RPMI7951 (cell line): ENCODE measurements at places on chromosomes 11 and 22.

GRCh38 chr11:65311170-65311678 lies 3.4 kb upstream of the CDC42EP2 start:
- peak; percentile 52 for DNase-seq

- peak; percentile 55 for DNase-seq
These were observed 10.3 kb downstream of the NEAT1 start for GRCh38 chr11:65432686-65433582.

DNA sequence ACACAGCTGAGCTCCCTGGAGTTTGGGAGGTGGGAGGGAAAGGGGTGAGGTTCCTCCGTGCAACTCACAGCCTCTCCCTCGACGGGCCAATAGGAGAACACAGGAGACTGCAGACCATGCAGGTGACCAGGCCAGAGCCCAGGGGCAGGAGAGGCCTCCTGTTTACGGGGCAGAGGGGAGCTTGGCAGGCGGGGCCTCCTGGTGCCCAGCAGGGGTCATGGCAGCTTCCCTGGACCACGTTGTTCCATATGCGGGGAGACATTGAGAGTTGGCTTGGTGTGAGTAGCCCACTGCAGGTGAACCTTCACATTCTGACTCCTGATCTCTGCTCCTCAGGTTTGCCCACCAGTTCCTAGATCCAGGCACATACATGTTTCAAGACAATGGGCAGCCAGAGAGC lies 19.3 kb upstream of the XKR3 start:
- DNase-seq = no peak

- DNase-seq = peak; percentile 98
These were observed at the start of gene SF3B2 for GRCh38 chr11:66051766-66052663. TSS of gene SF3B2 (plus strand) at chr11:66052364. CDS start at chr11:66052385, 21 bp downstream.

- peak; percentile 59 for DNase-seq
These were observed 6.9 kb downstream of the OR8B12 start for GRCh38 chr11:124536520-124536919.

- DNase-seq = no peak
These were observed 734.3 kb downstream of the BRD1 start for GRCh38 chr22:49093192-49093880.

DNA sequence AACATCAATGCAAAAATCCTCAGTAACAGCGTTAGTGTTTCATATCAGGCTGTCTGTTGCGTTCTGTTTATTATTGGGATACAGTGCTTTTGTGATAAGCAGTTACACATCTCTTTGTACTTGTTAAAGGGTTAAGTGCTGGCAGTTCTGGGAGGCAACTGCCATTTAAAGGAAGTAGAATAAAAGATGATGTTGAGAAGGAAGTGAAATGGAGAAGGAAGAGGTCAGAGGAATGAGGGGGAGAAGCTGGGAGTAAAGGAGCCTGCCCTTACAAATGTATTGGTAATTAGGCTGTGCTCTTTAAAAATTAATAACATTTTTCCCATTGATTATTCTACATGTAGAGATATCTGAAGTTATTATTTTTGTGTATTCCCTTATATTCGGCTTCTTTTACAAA lies 674.7 kb downstream of the NTM start:
- DNase-seq = no peak

DNA sequence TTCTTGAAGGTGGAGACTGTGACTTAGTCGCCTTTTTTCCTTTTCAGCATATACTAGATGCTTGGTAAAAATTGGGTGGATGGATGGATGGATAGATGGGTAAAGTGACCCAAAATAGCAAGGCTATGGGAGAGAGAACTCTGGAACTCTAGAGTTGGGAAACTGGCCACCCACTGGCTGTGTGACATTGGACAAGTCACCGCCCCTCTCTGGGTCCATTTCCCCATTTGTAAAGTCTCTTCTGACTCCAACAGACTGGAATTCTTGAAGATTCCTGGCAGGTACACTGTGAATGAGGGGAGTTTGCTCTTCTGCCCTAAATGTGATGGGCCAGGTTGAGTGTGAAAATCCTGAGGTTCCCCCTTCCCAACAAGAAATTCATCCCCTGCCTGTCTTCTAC lies 8.0 kb downstream of the TKFC start:
- DNase-seq = no peak

DNA sequence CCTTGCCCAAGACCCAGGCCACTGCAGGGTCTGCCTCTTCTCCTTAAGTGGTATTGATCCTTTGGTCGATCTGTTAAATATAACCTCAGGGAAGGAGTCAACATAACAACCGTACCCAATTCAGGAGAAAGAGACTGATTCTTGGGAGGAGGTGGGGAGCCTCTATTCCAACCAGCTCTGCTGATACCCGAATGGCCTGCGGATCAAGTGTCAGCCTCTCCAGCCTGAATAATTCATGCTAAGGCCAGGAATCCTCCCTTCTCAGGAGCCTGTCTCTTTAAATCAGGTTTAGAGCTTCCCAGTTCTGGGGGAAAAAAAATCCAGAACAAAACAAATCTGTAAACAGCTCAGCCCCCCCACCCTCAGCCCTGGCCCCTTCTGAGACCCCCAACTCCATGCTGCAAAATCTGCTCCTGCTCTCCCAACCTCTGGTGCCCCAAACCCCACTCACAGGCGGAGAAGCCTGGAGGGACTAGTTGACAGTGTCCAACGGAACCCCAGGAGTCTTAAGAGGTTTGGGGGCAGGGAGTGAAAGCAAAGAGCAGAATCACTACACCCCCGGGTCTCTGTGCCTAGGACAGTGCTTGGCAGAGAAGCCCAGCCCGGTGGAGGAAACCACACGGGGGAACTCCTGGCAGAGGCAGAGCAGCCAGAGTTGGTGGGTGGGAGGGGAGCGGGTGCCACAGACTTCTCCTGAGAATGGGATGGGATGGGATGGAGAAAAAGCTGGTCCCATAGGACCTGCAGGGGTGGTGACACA lies 863 bp upstream of the TPBGL start:
- no peak for DNase-seq
